CD4-positive, alpha-beta T cell treated with Interleukin-15 for 4 hours (primary cell): ENCODE measurements at places on chromosomes 12 and 14.

- DNase-seq = no peak
Observed at GRCh38 chr12:113439606-113440030, 17.4 kb downstream of the SDSL start.

- DNase-seq = no peak
Observed at GRCh38 chr14:99239661-99240092, 32.3 kb downstream of the BCL11B start.

DNA sequence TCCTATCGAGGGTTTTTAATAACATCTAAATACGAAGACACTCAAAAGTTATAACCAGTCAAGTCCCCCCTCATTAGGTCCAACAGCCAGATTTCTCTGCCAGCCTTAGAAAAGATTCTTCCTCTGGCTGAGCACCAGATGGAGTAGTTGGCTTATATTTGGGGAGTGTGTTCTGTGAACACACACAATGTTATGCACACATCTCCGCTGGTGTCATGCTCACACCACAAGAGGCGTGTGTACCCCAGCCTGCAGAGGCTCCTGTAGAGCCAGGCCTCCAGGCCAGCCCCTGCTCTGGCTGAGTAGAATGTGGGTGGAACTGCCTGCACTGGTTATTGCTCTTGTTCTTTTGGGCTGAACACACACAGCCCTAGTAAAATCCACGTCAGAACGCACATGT is 64.0 kb downstream of the PIWIL1 start:
- no peak for DNase-seq

DNA sequence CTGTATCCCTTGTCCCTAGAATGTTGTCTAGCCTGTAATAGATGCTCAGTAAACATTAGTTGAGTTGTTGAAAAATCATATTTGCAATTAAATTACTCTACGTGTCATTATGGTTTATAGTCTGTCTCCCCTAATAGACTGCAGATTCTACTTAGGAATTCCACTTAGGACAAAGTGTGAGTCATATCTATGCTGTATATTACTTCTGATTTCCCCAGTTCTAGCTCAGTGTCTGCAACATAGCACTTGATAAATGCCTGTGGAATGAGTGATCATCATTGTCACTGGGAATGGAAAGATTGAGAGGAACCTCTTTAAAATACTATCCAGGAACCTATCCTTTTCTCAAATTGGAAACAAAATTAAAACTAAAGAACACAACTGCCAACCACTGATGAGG is 99.3 kb downstream of the TBX5 start:
- DNase-seq = no peak

GRCh38 chr12:84701041-84701440 is 211.6 kb downstream of the SLC6A15 start:
- DNase-seq = no peak
